Activated CD8-positive, alpha-beta memory T cell treated with anti-CD3 and anti-CD28 coated beads, Interleukin-2, amount 10 ng/mL, durations not matched to agents 7 days and 5 days (primary cell): ENCODE measurements at places on chromosomes 4 and X. TPM values are rescaled to one million over a fixed set of nuclear protein-coding genes. Genes with fewer than 3 reads are reported as not detected.

Gene PUDP
- 19.1 TPM for total RNA-seq

Gene TMEM144
- total RNA-seq, result not detected

Gene OPN1MW2
- total RNA-seq, result not detected

Gene CT45A2
- total RNA-seq, result not detected

Gene FAAH2
- 1.1 TPM for total RNA-seq

GRCh38 chr4:24607334-24607733 lies 23.0 kb upstream of the DHX15 start:
- DNase-seq, result no peak

- DNase-seq, result no peak
These were observed 228.5 kb downstream of the PTTG2 start for GRCh38 chr4:38188631-38189101.

GRCh38 chr4:54742636-54743399 lies 85.1 kb downstream of the KIT start:
- DNase-seq, result no peak

- no peak for DNase-seq
These were observed 32.9 kb downstream of the NELFA start for GRCh38 chr4:1975880-1976279.

DNA sequence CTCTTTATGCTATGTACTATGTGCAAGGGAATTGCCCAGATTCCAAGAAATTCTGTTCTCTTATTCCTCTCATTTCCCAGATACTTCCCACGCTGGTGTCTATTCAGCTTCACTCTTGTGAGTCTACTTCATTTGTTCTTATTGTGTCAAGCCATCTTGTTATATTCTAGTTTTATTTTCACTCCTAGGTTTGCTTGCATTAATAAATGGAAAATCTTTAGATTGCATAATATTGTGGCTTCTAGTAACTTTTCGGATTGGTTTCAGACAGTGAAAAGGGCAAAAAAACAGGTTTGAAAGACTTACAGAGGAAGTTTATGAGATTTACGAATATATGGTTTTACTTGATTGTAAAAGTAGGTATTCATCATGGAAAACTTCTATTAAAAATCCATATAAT lies 128.4 kb downstream of the BTC start:
- no peak for DNase-seq

GRCh38 chr4:57249083-57249482 lies 138.9 kb upstream of the IGFBP7 start:
- no peak for DNase-seq

DNA sequence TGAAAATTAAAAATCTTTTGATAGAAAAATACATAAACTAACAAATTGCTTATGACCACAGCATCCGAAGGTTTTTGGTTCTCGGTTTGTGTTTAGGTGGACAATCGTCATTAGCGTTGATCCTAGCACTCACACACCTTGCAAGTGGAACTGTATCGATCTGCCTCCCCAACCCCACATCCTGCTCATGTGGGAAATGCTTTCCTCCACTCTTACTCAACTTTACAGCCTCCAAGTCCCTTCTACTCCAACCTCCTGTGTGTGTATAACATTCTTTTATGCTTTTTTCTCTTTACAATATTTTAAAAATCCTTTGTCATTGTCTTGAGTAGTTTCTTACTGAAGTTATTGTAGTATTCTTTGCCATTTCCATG lies 15.6 kb upstream of the TMEM131L start:
- peak; percentile 73 for DNase-seq

GRCh38 chr4:99657798-99658197 lies at the start of gene C4orf54:
C4orf54 (minus strand) TSS chr4:99657828; CDS start chr4:99654648, 3,180 bp downstream.
- no peak for DNase-seq

- no peak for DNase-seq
These were observed 313.4 kb downstream of the LDB2 start for GRCh38 chr4:16585053-16585452.

DNA sequence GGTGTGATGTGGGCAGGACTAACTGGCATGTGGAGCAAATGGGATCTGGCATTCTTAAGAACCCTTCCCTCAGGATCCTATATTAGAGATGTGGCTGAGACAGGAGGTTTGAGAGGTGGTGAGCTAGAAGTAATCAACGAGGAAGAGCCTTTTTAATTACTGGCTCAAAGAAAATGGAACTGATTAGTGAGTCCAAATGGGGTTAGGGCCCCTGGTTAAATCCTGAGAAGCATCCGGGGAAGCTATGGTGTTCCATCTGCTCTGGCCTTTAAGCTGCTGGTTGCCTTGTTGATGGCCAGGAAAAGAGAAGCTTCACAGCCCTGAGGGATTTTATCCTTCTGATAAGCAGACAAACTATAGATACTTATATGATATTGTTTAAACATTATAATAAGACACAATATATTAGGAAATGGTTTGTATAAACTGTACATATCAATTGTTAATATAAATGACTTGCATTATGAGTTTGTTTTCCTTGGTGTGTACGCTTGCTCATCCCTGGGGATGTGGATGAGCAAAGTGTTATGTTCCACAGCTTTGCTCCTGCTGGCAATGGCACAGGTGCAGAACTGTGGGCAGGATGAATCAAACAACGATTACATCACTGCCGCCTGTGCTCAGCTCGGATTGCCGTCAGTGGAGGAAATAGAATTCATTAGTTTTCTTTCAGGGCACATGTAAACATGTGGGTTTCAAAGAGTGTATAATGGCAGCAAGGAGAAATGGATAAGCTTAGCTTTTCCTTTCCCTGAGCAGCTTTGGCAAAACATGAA lies 328.6 kb upstream of the ARX start:
- no peak for DNase-seq

DNA sequence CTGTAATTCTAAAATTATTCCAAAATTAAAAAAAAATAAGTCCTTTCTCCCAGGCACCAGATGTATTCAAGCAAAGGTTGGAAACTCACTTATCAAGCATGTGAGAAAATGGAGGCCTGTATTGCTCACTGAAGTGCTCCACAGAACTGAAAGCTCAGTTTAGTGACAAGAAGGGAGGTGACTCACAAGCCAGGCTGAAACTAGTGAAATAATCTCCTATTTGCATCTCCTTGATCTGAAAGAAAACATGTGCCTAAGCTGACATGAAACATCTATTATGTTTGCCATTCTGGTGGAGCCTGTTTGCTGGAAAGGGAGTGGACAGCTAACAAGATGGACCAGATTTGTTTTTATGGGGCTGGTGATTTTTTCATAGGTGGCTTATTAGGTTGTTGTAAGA lies 54.0 kb upstream of the AMELX start:
- no peak for DNase-seq

DNA sequence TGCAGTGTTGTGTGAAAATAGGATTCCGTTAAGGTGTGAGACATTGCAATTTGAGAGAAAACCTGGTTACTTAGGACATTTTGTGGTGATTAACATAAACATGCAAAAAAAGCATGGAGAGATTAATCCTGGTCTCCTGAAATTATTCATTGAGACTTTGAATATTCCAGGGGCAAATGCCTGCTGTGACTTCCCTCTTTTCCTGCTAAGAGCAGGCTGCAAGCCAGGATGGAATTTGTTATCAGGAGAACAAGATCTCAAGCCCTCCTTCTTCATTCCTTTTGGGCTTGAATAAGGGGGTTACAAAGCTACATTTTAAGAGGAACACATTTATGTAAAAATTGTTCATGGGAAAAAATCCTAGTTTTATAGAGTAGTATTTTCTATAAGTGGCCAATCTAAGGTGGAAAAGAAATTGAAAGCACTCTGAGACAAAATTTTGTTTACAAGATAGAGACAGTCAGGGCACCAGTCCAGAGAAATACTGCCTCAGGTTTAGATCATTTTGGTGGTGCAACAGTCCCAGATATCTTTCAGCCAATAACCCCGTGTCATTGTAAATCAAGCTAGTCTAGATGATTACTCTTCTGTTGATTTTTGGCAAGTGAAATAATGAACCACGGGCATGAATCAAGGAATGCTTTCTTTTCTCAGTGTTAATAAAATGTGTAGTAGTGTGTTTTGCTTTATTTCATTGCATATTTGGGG lies 1528.3 kb upstream of the AGA start:
- DNase-seq, result no peak
